ENCODE measurements at places on chromosomes 6 and 20. TPM values are rescaled to one million over a fixed set of nuclear protein-coding genes. Genes with fewer than 3 reads are reported as not detected.

- H3K27me3 ChIP-seq, result no peaks in the 10 kb centered on the region
- H3K4me3 ChIP-seq, result no peak overlapping the region
- H3K36me3 ChIP-seq, result no peaks in the 10 kb centered on the region
- no peaks in the 10 kb centered on the region for H3K4me1 ChIP-seq
- H3K27ac ChIP-seq, result no peak overlapping the region
These were observed 83.5 kb downstream of the SCML4 start for GRCh38 chr6:107740496-107741190.

- H3K4me1 ChIP-seq, result peaks cover 7% of the 10 kb centered on the region
- no peak overlapping the region for H3K4me3 ChIP-seq
- no peaks in the 10 kb centered on the region for H3K27me3 ChIP-seq
These were observed 159.9 kb downstream of the BCAS1 start for GRCh38 chr20:53910351-53911002.

GRCh38 chr20:40704828-40705227 is 15.8 kb upstream of the MAFB start:
- DNase-seq, result no peak
- H3K27me3 ChIP-seq, result no peaks in the 10 kb centered on the region
- no peaks in the 10 kb centered on the region for H3K36me3 ChIP-seq
- no peak overlapping the region for H3K27ac ChIP-seq

The SLC17A9 gene
- 64.7 TPM for total RNA-seq

DNA sequence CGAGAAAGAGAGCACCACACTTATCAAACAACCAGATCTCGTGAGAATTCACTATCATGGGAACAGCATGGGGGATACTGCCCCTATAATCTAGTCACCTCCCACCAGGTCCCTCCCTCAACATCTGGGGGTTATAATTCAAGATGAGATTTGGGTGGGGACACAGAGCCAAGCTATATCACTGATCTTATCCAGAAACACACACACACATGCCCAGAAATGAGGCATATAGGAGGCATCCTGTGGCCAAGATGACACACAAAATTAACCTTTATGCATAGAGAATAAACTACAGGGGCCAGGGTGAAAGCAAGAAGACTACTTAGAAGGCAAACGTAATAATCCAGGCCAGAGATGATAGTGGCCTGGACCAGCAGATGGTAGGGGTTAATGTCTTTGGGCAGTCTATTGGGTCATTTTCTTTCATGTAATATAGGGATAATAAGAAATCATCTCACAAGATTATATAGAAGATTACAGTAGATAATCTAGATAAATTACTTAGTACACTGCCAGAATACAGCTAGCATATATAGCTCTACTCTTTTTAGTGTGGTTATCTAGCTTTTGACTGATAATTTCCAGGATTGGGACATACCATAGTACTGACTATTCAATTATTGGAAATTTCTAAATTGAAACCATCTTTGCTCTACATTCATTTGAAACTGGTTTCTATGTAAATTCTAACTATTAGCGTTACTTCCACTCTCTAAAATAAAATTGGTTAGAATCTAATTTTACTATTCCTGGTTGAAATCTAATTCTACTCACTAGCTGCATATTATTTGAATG is 20.0 kb downstream of the RNF144B start:
- H3K4me1 ChIP-seq, result no peaks in the 10 kb centered on the region
- no peak overlapping the region for H3K4me3 ChIP-seq
- H3K27me3 ChIP-seq, result no peaks in the 10 kb centered on the region
- no peak overlapping the region for H3K27ac ChIP-seq
- DNase-seq, result no peak

GRCh38 chr20:13610184-13610583 is 28.5 kb downstream of the TASP1 start:
- no peaks in the 10 kb centered on the region for H3K27me3 ChIP-seq
- H3K4me1 ChIP-seq, result no peaks in the 10 kb centered on the region
- H3K27ac ChIP-seq, result no peak overlapping the region
- H3K4me3 ChIP-seq, result no peak overlapping the region
- peak; percentile 37 for DNase-seq

DNA sequence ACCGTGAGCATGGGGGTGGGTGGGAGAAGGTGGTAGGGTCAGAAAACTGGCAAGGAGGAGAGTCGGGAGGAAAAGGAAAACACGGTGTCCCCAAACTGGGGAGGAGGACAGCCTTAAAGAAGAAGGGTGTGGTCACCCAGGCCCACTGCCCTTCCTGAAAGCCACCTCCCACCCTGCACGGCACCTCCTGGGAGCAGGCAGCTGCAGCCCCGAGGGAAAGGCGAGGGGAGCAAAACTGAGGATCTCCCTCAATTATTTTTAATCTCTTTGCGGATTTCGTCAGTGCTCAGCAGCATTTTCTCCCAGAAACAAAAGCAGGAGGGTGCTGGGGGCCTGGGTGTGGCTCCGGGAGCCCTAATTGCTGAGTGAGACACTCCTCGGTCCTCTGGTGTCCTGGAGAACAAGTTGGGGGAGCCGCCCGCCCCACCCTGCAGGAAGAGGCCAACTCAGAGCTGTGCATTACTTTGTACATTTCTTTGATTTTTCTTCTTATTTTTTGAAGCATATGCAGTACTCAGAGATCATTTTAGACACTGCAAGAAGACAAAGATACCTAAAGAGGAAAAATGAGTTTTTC is 56.4 kb downstream of the RIOK1 start:
- H3K27me3 ChIP-seq, result no peaks in the 10 kb centered on the region
- H3K36me3 ChIP-seq, result no peaks in the 10 kb centered on the region
- H3K4me1 ChIP-seq, result 0 out of 2 replicates have a peak, but pooled peaks cover 8% of the 10 kb centered on the region
- H3K4me3 ChIP-seq, result no peak overlapping the region
- DNase-seq, result no peak

DNA sequence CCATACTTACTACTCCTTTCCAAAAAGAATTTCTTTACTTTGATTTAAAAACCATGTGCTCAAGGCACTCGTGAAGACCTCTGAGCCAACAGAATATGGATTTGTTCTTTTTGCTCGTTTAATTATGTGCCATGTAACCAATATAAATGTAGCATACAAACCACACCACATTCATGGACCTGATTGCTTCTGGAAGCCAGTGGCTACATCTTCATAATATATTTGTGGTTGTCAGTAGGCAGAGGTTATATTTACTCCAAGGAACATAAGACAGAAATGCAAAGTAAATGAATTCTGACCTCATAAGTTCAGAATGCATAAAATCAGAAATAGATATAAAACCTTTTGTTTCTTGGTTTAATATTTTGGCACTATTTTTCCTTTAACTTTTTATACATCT is 373.0 kb downstream of the HDGFL1 start:
- H3K27ac ChIP-seq, result no peak overlapping the region
- H3K4me3 ChIP-seq, result no peak overlapping the region
- peaks cover 28% of the 10 kb centered on the region for H3K4me1 ChIP-seq
- no peak for DNase-seq
- H3K36me3 ChIP-seq, result no peaks in the 10 kb centered on the region

DNA sequence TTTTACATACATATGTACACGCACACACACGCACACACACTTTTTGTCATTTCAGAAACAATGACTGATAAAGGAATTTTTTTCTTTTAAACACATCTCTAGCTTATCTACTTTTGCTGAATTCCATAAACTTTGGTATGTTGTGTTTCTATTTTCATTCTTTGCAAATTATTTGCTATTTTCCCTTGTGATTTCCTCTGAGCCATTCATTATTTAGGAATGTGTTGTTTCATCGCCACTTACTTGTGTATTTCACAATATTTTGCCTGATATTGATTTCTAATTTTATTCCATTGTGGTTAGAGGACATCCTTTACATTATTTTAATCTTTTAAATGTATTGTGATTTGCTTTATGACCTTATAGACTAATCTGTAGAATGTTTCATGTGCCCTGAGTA is 23.6 kb upstream of the OR2J2 start:
- no peaks in the 10 kb centered on the region for H3K36me3 ChIP-seq
- no peak overlapping the region for H3K27ac ChIP-seq
- DNase-seq, result no peak

GRCh38 chr6:155212106-155212505 is 51.7 kb upstream of the CLDN20 start:
- DNase-seq, result no peak
- H3K27me3 ChIP-seq, result no peaks in the 10 kb centered on the region
- H3K36me3 ChIP-seq, result no peaks in the 10 kb centered on the region
- H3K27ac ChIP-seq, result no peak overlapping the region
- no peaks in the 10 kb centered on the region for H3K4me1 ChIP-seq
- no peak overlapping the region for H3K4me3 ChIP-seq

- H3K4me1 ChIP-seq, result no peaks in the 10 kb centered on the region
- peak overlapping the region; percentile 17 for H3K27ac ChIP-seq
- no peaks in the 10 kb centered on the region for H3K36me3 ChIP-seq
- no peak for DNase-seq
These were observed 2.3 kb downstream of the IPCEF1 start for GRCh38 chr6:154354265-154354777.

GRCh38 chr6:112286500-112287144 is 32.3 kb upstream of the LAMA4 start:
- no peak overlapping the region for H3K27ac ChIP-seq
- no peak for DNase-seq
- H3K27me3 ChIP-seq, result no peaks in the 10 kb centered on the region
- H3K36me3 ChIP-seq, result no peaks in the 10 kb centered on the region
- peaks cover 18% of the 10 kb centered on the region for H3K4me1 ChIP-seq

DNA sequence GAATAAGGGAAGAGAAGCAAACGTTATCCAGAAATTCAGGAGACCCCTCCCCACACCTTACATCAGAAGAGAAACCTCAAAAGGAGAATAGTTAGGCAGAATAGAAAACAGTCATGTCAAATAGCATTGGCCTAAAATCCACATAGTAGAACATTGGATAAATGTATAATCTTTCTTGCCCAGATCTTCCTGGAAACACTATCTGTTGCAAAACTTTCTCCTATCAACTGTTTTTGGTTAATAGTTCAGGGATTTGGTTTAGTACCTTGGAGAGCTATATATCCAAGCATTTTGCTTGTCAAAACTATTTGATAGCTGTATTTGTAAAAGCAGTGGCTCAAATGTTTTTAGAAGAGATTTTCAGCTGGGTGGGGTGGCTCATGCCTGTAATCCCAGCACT is 74.3 kb upstream of the PHACTR2 start:
- no peaks in the 10 kb centered on the region for H3K36me3 ChIP-seq
- no peak overlapping the region for H3K4me3 ChIP-seq
- H3K27me3 ChIP-seq, result no peaks in the 10 kb centered on the region
- no peaks in the 10 kb centered on the region for H3K4me1 ChIP-seq

DNA sequence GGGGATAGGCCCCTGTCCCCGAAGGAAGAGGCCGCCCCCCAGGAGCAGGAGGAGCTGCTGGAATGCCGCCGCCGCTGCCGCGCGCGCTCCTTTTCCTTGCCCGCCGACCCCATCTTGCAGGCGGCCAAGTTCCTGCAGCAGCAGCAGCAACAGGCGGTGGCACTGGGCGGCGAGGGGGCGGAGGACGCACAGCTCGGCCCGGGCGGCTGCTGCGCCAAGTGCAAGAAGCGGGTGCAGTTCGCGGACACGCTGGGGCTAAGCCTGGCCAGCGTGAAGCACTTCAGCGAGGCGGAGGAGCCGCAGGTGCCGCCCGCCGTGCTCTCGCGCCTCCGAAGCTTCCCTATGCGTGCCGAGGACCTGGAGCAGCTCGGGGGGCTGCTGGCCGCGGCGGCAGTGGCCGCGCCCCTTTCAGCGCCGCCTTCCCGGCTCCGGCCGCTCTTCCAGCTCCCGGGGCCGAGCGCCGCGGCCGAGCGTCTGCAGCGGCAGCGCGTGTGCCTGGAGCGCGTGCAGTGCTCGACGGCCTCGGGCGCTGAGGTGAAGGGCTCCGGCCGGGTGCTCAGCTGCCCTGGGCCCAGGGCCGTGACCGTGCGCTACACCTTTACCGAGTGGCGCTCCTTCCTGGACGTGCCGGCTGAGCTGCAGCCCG is 630 bp downstream of the PPP1R3G start:
- 0 out of 2 replicates have a peak, but pooled peaks cover under 1% of the 10 kb centered on the region for H3K4me1 ChIP-seq
- no peaks in the 10 kb centered on the region for H3K36me3 ChIP-seq
- DNase-seq, result no peak
- H3K4me3 ChIP-seq, result peak overlapping the region; percentile 68

The TCP11 gene
- total RNA-seq, result not detected

The MAP1LC3A gene
- total RNA-seq, result 0.95 TPM

DNA sequence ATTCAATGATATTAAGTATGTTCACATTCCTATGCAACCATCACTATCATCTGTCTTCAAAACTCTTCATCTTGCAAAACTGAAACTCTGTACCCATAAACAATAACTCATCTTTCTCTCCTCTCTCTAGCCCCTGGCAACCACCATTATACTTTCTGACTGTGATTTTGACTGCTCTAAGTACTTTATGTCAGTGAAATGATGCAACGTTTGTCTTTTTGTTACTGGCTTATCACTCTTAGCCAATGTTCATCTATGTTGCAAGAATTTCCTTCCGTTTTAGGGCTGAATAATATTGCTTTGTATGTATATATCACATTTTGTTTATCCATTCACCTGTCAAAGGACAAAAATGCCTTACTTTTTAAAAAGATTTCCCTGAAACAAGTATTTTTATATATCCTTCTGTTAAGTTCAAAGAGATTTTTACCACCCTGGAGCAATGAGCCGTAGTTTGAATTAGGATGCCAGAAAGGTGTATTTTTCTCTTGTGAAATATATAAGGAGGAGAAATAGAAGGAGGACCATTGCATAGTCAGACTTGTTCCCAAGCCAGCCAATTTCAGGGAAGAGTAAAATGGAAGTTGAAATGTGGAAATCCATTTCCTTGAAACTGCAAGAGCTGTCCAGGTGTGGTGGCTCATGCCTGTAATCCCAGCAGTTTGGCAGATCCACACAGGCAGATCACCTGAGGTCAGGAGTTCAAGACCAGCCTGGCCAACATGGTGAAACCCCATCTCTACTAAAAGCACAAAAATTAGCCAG is 4.0 kb upstream of the CGAS start:
- DNase-seq, result no peak
- H3K36me3 ChIP-seq, result no peaks in the 10 kb centered on the region
- H3K27me3 ChIP-seq, result no peaks in the 10 kb centered on the region
- peak overlapping the region; percentile 6 for H3K27ac ChIP-seq
- peaks cover 3% of the 10 kb centered on the region for H3K4me1 ChIP-seq

DNA sequence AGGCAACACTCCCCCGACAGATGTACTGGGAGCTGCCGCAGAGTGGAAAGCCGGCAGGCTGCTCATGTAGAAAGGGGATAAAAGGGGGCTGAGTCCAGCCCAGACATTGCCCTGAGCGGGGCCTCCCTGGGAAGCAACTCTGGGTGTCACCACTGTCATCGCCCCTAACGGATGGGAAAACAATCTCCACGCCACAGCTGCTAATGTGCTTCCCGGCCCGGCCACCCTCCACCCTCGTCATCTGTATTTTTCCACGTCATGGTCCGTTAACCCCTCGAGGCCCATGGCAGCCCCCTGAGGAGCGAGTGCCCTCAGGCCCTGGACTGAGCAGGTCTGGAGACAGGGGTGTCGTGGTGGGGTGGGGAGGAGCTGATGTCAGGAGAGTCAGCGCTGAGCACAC is 227.4 kb downstream of the DLL1 start:
- DNase-seq, result no peak
- H3K4me1 ChIP-seq, result 0 out of 2 replicates have a peak, but pooled peaks cover under 1% of the 10 kb centered on the region
- H3K27me3 ChIP-seq, result no peaks in the 10 kb centered on the region
- H3K36me3 ChIP-seq, result no peaks in the 10 kb centered on the region
- no peak overlapping the region for H3K4me3 ChIP-seq
- no peak overlapping the region for H3K27ac ChIP-seq
